ENCODE measurements at places on chromosomes 12 and 14. TPM values are rescaled to one million over a fixed set of nuclear protein-coding genes. Genes with fewer than 3 reads are reported as not detected.

ENDOU gene
- total RNA-seq, result not detected

KCNK10 gene
- total RNA-seq, result 5.4 TPM

ABCC9 gene
- 1.6 TPM for total RNA-seq

ITGA7 gene
- 10.2 TPM for total RNA-seq

FERMT2 gene
- 6.7 TPM for total RNA-seq

KLRC2 gene
- 0.89 TPM for total RNA-seq

TMPRSS12 gene
- total RNA-seq, result not detected

BATF gene
- 1.3 TPM for total RNA-seq

TPH2 gene
- total RNA-seq, result not detected

ZC2HC1C gene
- total RNA-seq, result 3.9 TPM

CCDC198 gene
- total RNA-seq, result not detected

TMEM30B gene
- total RNA-seq, result 68.5 TPM

RGS6 gene
- 0.78 TPM for total RNA-seq

KRT74 gene
- total RNA-seq, result not detected

LRRIQ1 gene
- not detected for total RNA-seq

CLEC2B gene
- total RNA-seq, result 1.6 TPM

P2RX7 gene
- total RNA-seq, result 0.46 TPM

OR4K1 gene
- total RNA-seq, result not detected

MYH6 gene
- not detected for total RNA-seq

KCNJ8 gene
- total RNA-seq, result 0.46 TPM

NOC4L gene
- 19.9 TPM for total RNA-seq

CCDC38 gene
- total RNA-seq, result not detected

FAR2 gene
- total RNA-seq, result 72.8 TPM

LRCOL1 gene
- total RNA-seq, result not detected

LARP4 gene
- 58.1 TPM for total RNA-seq

LRTM2 gene
- not detected for total RNA-seq

MMP14 gene
- 101 TPM for total RNA-seq

GPR68 gene
- total RNA-seq, result 0.58 TPM

CRIP1 gene
- 86.8 TPM for total RNA-seq

BEST3 gene
- not detected for total RNA-seq

CCT2 gene
- 108 TPM for total RNA-seq

CCDC196 gene
- 1.2 TPM for total RNA-seq

ANG gene
- 49.2 TPM for total RNA-seq

AMIGO2 gene
- 1.7 TPM for total RNA-seq

Measured in left colon (tissue), 2 donors.